Lower leg skin (tissue), 4 donors: ENCODE measurements at places on chromosomes 1 and 21.

GRCh38 chr1:56399795-56400194 is 179.6 kb downstream of the PLPP3 start:
- DNase-seq: no peak

- no peak for DNase-seq
Observed at GRCh38 chr1:6982860-6983259, 197.6 kb downstream of the CAMTA1 start.

- no peak for DNase-seq
Observed at GRCh38 chr1:94399453-94399852, 18.7 kb upstream of the ABCD3 start.

GRCh38 chr1:162075862-162076261 is 6.4 kb downstream of the NOS1AP start:
- DNase-seq: no peak

GRCh38 chr1:98827041-98827440 is 165.5 kb downstream of the SNX7 start:
- no peak for DNase-seq

GRCh38 chr1:50333595-50333974 is 89.7 kb downstream of the DMRTA2 start:
- DNase-seq: no peak

GRCh38 chr1:89905395-89906058 is 84.7 kb downstream of the LRRC8D start:
- DNase-seq: no peak

DNA sequence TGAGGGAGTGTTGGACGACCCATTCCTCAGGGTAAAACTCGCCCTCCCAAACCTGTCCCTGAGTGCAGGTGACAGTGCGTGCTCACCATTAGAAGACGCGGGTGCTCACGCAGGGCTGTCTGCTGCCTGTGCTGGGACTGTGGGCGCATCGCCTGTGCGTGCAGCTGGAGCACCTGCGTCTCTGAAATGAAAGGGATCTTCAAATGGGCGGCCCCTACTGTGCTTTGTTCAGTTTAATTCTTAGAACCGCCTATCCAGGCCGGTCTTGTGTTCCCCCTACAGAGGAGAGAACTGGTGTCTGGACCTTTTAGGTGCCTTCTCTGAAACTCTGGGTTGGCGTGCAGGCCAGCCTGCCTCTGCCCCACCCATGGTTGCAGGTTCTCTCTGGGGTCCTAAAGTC is 125.8 kb downstream of the PCBP3 start:
- no peak for DNase-seq

GRCh38 chr1:205977402-205978014 is 25.7 kb downstream of the RAB7B start:
- DNase-seq: no peak

DNA sequence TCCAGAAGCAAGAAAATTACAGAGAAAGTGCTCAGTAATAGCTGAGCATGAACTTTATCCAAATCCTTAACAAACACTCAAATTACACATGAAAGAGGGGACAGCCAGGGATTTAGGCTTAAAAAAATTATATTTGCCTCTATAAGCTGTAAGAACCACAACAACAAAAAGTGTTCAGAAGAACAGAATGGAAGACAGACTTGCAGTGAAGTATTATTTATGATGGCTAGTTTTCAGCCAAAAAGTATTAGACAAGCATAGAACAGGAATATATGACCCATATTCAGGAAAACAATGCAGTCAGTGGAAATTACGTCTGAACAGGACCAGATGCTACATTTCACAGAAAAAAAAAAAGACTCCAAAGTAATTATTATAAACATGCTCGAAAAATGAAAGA is 1246.3 kb downstream of the NCAM2 start:
- DNase-seq: no peak

GRCh38 chr1:19369396-19370090 is 57.4 kb downstream of the SLC66A1 start:
- DNase-seq: no peak

DNA sequence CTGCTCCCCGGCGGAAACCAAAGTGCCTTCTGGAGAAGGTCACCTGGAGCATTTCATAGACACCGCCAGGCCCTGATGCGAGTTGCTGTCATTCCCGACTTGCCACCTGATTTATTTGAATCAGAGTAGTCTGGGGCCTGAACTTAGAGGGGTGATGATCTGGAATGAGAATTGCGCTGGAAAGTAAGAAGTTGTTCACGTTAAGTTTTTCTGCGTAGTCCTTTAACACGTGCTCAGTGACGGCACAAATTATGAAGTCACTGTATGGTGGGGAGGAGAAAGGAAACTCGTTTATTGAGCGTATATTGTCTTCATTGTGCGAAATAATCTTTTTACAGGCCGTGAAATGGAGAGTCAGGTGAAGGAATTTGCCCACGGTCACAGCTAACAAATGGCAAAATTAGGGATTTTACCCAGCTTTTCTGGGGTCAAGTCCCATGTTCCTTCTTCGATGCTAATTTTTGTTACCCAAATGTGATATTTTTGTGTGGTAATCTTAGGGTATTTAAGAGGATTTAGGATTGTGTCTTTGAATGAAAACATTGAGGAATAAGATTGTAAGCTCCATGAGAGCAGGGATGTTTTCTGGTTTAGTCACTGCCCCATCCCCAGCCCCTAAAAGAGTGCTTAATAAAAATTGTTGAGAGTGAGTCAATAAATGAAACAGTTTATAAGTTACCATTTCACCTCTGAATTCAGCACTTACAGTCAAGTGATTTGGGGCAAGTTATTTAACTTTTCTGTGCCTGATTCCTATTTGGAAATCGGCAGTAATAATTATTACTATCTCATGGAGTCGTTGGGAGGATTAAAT is 46.4 kb upstream of the NBL1 start:
- no peak for DNase-seq

GRCh38 chr1:174996476-174996875 is 3.3 kb upstream of the CACYBP start:
- DNase-seq: no peak

DNA sequence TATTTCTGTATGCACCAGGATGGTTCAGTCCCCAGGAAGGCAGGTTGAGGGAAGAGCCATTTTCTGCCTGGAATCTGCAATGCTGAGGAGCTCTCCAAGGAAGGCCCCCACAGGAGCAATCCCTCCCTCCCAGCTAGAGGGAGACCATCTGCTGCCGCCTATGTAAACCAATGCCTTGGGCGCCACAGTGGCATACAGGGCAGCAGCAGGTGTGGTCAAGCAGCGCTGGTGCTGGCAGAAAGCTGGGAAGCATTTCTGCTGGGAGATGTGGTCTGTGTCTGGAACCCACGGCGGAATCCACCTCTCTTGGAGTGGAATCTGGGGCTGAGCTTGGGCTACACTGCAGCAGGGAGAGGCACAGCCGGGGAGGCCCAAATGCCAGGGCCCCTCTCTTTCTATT is 283.3 kb downstream of the RRAGC start:
- DNase-seq: no peak

- DNase-seq: no peak
Observed at GRCh38 chr1:230293390-230293700, 132.8 kb downstream of the PGBD5 start.

DNA sequence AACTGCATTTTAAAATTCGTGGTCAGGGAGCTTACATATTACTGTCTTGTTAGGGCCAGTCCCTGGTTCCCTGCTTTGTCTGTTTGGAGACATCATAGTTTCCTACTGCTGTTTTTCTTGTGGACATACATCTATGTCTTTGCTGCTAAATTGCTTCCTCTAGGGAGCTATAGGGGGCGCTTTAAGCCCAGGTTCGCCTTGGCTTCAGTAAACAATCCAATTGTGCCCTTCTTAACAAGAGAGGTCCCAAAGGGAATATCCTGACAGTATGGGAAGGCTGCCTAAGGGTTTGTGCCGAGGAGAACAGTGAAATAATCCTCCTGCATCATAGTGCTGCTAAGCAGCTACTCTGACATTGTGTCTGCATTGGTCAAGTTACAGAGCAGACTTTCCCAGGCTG is 112.5 kb downstream of the USH2A start:
- DNase-seq: no peak

DNA sequence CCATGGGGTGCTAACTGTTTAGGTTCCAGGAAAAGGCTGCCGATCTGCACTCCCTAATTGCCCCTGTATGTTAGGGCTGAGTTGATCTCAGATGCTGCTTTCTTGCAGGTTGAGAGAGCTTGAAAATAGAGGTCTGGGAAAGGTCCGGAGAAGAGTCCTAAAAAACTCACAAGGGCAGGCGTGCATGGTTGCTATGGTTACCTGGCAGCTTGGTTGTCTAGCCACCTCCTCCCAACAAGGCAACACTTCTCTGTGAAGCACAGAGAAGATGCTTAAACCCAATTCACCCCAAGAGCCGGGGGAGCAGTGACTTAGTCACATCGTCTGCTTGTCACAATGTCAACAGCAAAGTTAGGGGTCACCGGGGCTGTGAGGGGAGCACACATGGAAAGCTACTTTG is 31.0 kb upstream of the LRRC52 start:
- DNase-seq: no peak

DNA sequence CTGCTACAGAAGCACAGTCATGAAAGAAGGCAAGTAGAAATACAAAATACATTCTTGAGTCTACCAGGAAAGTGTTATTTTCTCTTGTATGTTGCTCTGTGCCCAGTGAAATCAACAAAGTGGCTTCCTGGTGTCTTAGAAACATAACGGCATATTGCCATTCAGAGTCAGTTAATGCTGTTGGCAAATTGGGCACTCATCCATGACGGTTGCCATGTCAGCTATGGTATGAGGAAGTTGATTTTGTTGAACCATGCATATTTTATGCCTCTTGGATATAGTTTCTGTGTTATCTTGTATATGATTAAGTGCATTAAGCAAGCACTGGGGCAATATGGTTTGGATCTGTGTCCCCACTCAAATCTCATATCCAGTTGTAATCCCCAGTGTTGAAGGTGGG is 153.1 kb upstream of the CXADR start:
- no peak for DNase-seq

DNA sequence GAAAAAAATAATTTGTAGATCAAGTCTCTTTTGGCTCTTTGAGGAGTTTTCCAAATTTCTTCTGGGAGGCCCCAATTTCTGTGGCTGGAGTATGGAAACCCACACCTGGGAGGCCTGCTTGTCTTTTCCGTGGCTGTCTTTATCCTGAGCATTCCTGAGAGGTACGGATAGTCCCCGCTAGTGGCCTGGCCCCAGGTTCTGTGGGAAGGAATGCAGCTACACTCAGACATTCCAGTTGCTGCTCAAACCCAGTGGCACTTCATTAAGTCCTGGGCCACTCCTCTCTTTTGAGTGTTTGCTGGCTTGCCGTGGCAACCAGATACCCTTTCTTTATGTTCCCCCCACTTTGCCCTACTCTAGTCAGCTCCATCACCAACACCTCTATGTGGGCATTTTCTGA is 310.4 kb downstream of the ASTN1 start:
- no peak for DNase-seq

- peak; percentile 31 for DNase-seq
Observed at GRCh38 chr1:58874757-58875755, 91.2 kb upstream of the JUN start.

- DNase-seq: no peak
Observed at GRCh38 chr1:151009206-151009587, 948 bp downstream of the PRUNE1 start.

DNA sequence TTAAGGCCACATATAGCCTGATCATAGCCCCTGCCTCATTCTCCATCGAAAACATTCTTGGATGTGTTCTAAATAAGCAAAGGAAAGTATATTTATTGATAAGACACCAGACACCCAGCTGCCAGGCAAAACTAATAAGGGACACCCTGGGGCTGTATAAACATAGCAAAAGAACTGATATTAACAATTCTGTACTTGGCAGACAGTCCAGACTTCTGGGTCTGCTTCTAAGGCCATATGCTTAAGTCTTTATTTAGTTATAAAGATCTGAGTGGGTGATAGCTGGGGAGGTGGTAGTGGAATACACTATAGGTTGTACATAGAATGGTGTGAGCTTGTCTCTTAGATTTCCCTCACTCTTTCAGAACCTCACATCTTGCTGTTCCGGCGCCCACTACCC is 3.9 kb downstream of the CKS1B start:
- DNase-seq: no peak

DNA sequence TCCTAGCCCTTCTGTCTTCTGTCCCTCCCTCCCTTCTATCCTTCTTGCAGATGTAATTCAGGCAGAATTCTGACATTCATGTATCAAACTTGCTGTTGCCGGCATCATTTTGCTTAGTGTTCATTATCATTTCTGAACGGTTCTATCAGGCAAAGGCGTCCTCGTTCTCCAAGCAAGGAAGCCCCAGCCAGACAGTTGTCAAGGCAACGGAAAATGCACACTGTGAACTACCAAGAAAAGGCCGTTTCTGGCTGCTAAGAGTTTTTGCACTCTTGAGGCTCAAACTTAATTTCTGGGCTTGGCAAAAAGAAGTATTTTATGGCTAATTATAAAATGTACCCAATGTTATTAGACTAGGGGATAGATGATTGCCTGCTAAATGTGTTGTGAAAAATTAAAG is 164.7 kb upstream of the KCNJ15 start:
- DNase-seq: no peak

DNA sequence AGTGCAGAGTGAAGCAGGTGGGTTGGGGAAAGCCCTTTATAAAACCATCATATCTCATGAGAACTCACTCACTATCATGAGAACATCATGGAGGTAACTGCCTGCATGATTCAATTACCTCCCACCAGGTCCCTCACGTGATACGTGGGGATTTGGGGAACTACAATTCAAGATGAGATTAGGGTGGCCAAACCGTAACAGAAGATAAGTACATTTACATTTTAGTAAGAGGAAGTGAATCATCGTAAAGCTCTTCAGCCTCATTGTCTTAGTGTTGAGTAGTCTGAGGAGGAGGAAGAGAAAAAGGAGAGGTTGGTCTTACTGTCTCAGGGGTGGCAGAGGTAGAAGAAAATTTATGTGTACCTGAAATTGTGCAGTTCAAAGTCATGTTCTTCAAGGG is 1053.4 kb upstream of the ADGRL4 start:
- DNase-seq: no peak

GRCh38 chr1:19435851-19436455 is 49.4 kb downstream of the CAPZB start:
- DNase-seq: no peak

GRCh38 chr1:156844102-156844501 is 14.8 kb downstream of the INSRR start:
- no peak for DNase-seq

GRCh38 chr21:16055014-16055413 is 325.2 kb downstream of the USP25 start:
- DNase-seq: no peak
